Colonic mucosa (tissue), 4 donors: ENCODE measurements at places on chromosomes 2 and 18.
A peak's percentile ranks its signal among the peaks of the same experiment; 100 is the strongest.

DNA sequence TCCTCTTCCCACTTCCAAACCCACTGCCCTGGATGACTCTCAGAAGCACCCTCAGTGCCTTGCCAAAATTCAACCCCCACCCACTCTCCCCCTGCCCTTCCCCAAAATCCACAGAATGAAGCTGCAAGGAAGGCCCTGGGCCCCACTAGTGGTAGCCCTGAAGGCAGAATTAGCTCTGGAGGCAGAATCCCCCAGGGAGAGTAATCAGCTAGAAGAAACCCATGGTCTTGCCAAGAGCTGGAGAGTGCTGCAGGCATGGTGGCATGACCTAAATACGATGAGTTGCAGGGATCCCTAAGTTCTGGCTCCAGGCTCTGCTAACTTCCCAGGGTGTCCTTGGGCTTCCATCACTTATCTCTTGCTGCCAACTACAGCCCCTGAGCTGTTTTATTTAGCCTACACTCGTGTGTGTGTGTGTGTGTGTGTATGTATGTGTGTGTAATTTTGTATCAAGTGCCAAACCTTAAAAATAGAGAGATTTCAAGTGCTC, 7.9 kb downstream of the GAD1 start:
- no peak for DNase-seq

DNA sequence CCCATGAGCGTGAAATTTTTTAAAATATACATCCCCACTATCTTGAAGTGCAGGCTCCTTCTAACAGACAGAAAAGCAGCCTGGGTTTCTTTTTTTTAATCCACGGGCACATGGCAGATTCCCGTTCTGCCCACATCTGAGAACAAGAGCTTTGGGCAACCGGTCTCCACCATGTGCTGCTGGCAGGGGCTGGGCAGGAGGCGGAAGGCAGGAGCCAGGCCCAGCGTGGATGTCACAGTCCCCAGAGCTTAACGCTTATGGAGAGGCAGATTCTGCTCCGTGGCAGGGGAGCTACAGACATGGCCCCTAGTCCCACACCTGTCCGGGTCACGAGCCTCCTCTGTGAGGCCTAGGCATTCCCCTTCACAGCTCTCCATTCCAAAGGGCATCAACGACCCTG, 503.0 kb upstream of the MYT1L start:
- DNase-seq: no peak

- DNase-seq: peak; percentile 88
Measured at GRCh38 chr18:61893971-61894750, 1.4 kb upstream of the RNF152 start.

- DNase-seq: no peak
Measured at GRCh38 chr2:98698896-98699295, 32.0 kb downstream of the MGAT4A start.

- no peak for DNase-seq
Measured at GRCh38 chr2:43179942-43180341, 46.5 kb downstream of the ZFP36L2 start.

GRCh38 chr2:106789185-106789584, 96.8 kb downstream of the ST6GAL2 start:
- DNase-seq: no peak

- no peak for DNase-seq
Measured at GRCh38 chr2:96501471-96501874, 3.7 kb downstream of the NEURL3 start.

GRCh38 chr18:62239475-62239874, 52.4 kb downstream of the RELCH start:
- DNase-seq: no peak

DNA sequence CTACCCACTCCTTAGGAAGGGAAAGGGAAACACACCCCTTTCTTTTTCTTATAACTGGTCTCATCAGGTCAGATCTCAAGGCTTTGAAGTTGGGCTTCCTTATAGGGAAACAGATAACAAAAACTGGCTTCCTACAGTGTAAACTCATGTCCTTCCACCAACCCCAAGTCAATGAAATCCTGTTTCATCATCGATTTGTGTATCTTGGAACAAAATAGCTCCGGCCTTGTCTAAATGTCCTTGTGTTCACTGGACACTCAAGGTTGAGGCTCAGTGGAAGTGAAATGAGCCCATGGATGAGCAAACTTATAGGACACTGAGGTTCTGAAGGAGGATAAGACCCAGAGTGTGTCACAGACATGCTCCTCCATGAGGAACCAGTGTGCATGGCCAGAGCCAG, 156.1 kb upstream of the REV1 start:
- no peak for DNase-seq
